IMR-90 (cell line): ENCODE measurements at places on chromosomes 12 and 14.

DNA sequence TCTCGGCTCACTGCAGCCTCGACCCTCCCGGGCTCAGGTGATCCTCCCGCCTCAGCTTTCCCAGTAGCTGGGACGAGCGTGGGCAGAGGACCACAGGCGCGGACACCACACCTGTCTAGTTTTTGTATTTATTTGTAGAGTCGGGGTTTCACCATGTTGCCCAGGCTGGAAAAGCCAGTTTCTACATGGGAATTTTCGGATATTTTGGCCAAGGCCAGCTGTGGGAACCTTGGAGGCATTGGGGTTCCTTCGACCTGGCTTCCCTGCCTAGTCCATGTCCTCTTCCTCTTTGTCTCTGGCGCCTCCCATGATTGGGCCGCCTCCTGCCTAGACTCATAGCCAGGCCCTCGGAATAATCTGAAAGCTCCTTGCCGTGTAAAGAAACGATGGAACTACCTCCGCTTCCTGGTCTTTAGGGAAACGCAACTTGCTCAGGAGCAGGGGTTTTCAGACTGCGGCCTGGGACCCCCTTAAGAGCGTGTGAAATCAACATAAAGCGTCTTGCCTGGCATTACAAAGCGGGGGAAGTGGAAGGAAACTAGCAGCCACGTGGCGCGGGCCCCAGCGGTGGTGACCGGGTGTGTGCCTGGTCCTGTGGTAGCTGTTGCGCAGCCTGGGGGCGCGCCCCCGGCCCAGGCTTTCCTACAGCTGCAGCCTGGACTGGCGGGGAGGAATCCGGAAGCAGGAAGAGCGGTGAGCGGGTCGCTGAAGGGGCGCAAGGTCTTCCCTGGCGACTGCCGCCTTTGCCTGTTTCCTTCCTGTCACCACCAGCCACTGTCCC, 1.4 kb upstream of the HSP90AA1 start:
- peaks cover 10% of the 10 kb centered on the region for H3K4me1 ChIP-seq
- peaks cover 22% of the 10 kb centered on the region for H3K36me3 ChIP-seq
- no peak overlapping the region for H3K4me3 ChIP-seq
- H3K27me3 ChIP-seq = no peaks in the 10 kb centered on the region
- peak overlapping the region; percentile 27; the same call in 1 of the 2 replicates for H3K27ac ChIP-seq
- no peak for DNase-seq

DNA sequence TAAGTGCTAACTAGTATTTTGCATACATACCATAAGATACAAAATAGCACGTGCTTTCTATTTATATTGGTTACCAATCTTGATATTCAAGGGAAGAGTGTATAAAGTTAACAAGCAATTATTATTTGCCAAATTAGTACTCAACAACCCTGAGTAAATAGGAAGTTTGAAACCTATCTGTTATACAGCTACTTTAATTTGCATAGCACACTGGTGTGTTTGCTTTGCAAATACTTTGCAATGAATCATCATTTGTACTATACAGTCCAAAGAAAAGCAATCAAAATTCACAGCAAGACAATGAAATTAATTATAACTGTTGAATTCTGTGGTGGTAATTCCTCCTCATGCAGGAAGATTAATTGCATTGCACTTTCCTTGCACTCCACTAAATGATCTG, 469.1 kb downstream of the PRKD1 start:
- no peaks in the 10 kb centered on the region for H3K36me3 ChIP-seq
- no peaks in the 10 kb centered on the region; the same call in 1 of the 2 replicates for H3K4me1 ChIP-seq
- no peaks in the 10 kb centered on the region for H3K27me3 ChIP-seq
- DNase-seq = no peak
- H3K4me3 ChIP-seq = no peak overlapping the region

- H3K27me3 ChIP-seq = no peaks in the 10 kb centered on the region
- no peak for DNase-seq
- peak overlapping the region; percentile 53 for H3K27ac ChIP-seq
- H3K36me3 ChIP-seq = no peaks in the 10 kb centered on the region
Measured at GRCh38 chr12:11732023-11732422, 82.5 kb downstream of the ETV6 start.

GRCh38 chr12:91021076-91021475, 16.3 kb upstream of the EPYC start:
- H3K36me3 ChIP-seq = no peaks in the 10 kb centered on the region
- H3K4me1 ChIP-seq = peaks cover 2% of the 10 kb centered on the region; the same call in 1 of the 2 replicates
- H3K27ac ChIP-seq = no peak overlapping the region
- no peaks in the 10 kb centered on the region for H3K27me3 ChIP-seq

GRCh38 chr12:51318846-51319599, 5.0 kb downstream of the BIN2 start:
- DNase-seq = no peak
- H3K36me3 ChIP-seq = no peaks in the 10 kb centered on the region
- H3K4me1 ChIP-seq = peaks cover 3% of the 10 kb centered on the region

- DNase-seq = peak; percentile 9
- H3K4me1 ChIP-seq = no peaks in the 10 kb centered on the region
- no peaks in the 10 kb centered on the region for H3K36me3 ChIP-seq
Measured at GRCh38 chr12:1855241-1855640, 34.9 kb downstream of the LRTM2 start.

GRCh38 chr12:69252033-69252432, 12.7 kb downstream of the CPSF6 start:
- peaks cover 2% of the 10 kb centered on the region for H3K4me1 ChIP-seq
- H3K36me3 ChIP-seq = peaks cover 7% of the 10 kb centered on the region
- H3K4me3 ChIP-seq = no peak overlapping the region
- DNase-seq = no peak
- no peaks in the 10 kb centered on the region for H3K27me3 ChIP-seq

- H3K36me3 ChIP-seq = no peaks in the 10 kb centered on the region
- H3K27me3 ChIP-seq = no peaks in the 10 kb centered on the region
- H3K27ac ChIP-seq = no peak overlapping the region
- no peak for DNase-seq
- no peaks in the 10 kb centered on the region for H3K4me1 ChIP-seq
- H3K4me3 ChIP-seq = no peak overlapping the region
Measured at GRCh38 chr14:49545716-49546115, 40.5 kb downstream of the RPS29 start.

GRCh38 chr12:114404926-114405518, 922 bp downstream of the TBX5 start:
- H3K4me1 ChIP-seq = peaks cover 8% of the 10 kb centered on the region
- H3K27ac ChIP-seq = peak overlapping the region; percentile 100
- H3K4me3 ChIP-seq = peak overlapping the region; percentile 97
- DNase-seq = peak; percentile 39
- peaks cover 14% of the 10 kb centered on the region; the same call in 1 of the 2 replicates for H3K36me3 ChIP-seq
- no peaks in the 10 kb centered on the region for H3K27me3 ChIP-seq
